Retinal pigment epithelial cell (primary cell): ENCODE measurements at places on chromosomes 7 and 10.

DNA sequence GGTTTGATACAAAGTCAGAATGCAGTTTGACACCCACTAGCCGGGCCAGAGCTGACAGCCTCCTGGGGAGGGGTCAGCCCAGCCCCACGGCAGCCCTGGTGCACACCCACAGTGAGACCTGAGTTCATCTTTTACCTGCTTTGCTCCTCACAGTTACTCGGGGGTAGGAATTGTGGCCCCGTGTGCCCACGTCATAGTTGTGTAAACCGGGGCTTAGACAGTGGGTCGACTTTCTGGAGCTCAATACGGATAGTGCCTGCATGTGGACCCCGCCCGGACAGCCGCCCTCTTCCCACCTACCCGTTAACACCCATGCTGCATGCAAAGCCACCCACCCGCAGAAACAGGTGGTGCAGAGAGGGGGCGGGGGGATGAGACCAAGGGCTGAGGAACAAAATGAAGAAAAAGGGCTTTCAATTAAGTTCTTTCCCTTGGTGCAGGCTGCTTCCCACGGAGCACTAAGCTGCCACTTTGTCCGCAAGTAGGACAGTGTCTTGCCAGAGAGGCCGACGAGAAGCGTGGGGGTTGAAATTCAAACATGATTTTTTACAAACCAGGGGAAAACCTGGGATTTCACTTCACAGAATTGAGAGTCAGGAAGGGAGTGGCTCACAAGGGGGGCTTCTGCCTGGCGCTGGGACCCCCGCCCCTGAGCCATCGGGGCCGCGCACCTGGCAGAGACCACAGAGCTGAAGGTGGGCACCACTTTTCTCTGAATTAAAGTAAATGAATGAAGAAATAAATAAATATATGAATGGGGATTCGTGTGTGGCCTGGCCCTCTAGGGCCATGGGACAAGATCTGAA, 24.6 kb upstream of the FOXL3 start:
- no peak for DNase-seq

DNA sequence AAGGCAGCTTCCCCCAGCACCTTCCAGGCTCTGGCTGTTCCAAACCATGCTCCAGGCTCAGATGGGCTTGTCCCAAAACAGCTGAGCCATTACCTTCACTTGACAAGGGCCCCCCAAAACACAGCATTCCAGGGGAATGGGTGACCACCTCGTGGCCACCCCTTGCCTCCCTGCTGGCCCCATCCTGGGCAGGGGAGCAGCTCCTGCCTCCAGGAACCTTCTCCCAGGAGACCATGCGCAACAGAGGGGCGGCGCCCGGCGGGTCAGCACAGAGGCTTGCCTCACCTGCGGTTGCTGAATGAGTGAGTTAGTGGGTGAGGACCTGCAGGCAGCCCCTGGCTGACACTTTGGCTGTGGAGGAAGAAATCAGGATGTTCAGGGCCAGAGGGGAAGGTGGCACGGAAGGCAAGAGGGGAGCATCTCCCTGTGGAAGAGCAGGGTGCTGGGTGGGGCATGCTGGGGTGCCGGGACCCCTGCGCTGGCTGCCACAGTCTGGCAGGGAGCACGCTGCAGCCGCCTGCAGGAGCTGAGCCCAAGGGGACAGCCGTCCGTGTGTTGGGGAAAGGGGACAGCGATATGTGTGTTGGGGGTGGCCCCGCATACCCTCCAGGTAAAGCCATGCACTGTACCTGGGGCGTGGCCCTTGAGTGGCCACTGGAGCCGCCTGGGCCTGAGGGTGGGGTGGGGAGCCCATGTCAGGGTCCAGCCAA, 54.7 kb downstream of the PWWP2B start:
- no peak for DNase-seq

DNA sequence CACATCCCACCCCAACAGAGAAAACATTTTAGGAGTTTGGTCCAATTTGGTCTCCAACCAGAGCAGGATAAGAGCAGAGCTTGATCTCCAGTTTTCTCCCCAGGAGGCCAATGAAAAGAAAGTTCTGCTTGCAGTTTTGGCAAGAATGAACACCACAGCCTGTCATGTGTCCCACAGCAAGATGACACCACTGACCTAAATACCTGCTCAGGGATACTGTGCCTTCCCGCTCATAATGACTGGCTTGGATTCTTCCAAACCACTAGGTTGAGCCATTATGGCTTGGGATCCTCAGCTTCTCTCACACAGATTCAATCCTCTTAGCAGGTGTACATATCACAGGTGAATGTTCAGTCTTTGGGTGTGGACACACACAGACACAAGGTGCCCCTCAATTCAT, 53.3 kb downstream of the C10orf90 start:
- no peak for DNase-seq

DNA sequence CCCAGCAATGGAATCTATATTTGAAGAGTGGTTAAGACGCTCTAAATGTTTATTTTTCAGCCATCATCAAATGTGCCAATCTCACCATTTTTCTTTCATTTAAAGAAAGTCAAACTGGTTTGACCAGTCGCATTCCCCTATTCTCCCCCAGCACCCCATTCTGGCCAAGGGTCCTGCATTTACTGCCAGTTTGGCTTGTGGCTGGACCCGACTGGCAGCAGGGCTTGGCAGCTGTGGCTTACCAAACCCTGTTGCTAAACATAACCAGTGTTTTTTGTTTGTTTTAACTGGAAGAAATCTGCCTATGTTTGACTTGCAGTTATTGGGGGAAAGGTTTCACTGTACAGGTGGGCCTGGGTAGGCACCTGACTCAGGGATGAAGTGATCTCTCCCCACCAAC, 116.3 kb downstream of the CYP26A1 start:
- no peak for DNase-seq

- DNase-seq: no peak
Observed at GRCh38 chr7:92669616-92670165, 79.5 kb upstream of the FAM133B start.

- DNase-seq: no peak
Observed at GRCh38 chr7:77529279-77529678, 7.8 kb upstream of the PTPN12 start.

DNA sequence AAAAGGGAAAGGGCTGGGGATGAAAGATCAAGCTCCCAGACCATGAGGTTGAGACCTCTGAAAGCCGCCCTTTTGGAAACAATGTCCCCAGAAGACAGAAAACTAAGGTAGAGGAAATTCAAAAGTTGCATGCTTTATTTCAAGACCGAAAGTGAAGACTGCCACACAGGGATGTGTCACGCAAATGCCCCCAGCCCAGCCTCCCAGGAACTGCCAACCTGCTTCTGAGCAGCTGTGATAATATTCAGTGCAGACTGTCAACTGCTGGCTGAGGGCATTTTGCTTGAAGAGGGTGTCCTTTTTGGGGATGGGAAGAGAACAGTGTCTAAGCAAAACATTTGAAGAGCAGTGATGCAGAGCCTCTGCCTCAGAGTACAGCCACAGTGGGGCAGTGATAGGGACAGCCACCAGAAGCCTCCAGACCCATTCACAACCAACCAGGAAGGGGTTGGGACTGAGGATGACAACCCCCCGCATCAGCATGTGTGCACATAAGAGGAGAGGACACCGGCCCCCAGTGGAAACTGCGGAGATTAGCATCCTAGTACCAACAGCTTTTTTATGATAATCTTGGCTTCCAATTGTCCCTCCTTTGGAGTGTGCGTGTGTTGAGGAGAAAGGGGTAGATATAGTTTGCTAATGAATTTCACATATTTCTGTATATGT, 34.7 kb upstream of the NFE2L3 start:
- DNase-seq: no peak

GRCh38 chr7:56538541-56539429, 422.6 kb upstream of the NUPR2 start:
- DNase-seq: no peak

GRCh38 chr7:2684501-2684900, 3.5 kb upstream of the AMZ1 start:
- no peak for DNase-seq

GRCh38 chr10:13567030-13567429, 19.7 kb upstream of the PRPF18 start:
- DNase-seq: no peak

DNA sequence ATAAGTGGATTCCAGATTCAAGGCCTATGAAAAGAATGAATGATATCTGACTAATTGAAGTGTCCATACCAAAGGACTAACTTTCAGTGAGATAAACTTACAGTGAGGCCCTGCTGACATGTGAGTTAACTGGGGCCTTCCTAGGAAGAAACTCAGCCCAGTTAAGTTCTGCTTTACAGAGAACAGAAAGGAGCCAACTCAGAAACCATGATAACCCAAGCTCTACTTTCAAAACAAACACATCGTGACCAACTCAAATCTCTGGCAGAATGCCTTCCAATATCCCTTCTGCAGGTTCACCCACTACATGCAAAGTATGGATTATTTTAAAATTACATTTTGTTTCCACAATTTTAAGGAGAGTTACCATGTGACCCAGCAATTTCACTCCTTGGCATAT, 75.8 kb upstream of the MRLN start:
- DNase-seq: no peak

DNA sequence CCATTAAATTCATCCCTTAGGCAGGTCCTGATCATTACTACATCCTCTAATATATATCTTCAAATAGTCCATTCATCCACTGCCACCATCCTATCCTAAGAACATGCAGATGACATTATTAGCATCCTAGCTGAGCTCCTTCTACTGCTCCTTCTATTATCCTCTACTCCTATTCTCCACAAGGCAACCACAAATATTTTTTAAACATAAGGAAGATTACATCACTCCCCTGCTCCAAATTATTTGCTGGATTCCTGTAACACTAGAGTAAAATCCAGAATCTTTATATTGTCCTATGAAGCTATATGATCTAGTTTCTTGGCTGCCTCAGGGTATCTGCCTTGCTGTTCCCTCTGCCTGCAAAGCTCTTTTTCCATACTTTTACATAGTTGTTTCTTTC, 176.3 kb upstream of the SLC26A5 start:
- no peak for DNase-seq

- no peak for DNase-seq
Observed at GRCh38 chr7:150570556-150571465, 3.6 kb downstream of the GIMAP4 start.

DNA sequence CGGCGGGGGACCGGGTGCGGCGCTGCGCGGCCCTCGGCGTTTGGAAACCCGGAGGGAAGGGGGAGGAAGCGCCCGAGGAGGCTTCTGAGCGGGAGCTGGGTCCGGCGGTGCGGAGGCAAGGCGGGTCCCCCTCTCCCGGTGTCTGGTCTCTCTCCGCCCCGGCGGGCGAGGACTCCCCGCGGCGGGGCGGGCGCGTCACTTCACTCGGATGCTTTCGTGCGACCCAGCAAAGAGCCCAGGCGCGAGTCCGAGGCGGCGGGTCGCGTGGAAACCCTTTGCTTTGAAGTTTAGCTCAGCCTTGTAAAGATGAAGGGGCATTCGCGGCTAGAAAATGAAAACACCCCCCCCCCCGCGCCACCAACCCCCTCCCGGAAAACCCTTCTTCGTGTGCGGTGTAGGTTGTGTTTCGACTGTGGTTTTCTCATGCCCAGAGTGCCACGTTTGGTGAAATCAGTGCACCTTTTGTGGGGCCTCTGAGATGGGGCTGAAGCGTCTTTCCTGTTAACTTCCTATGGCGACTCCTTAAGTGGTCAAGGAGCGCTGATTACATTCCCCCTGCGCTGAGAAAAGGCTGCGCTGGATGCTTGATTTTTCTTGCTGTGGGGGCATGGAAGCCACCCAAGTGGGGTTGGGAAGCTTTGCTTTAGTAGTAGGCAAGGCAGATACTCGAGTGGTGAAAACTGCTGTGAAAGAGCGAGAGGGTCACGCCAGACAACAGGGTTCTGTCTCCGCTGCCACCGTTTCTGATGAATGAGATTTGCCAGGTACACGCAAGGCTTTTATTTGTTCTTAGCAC, 876 bp downstream of the GNAI1 start:
- no peak for DNase-seq

- DNase-seq: no peak
Observed at GRCh38 chr7:154910125-154910524, 92.8 kb downstream of the PAXIP1 start.

GRCh38 chr10:74797550-74797949, 28.9 kb upstream of the KAT6B start:
- DNase-seq: no peak
